ENCODE measurements at places on chromosomes 6 and 20.

DNA sequence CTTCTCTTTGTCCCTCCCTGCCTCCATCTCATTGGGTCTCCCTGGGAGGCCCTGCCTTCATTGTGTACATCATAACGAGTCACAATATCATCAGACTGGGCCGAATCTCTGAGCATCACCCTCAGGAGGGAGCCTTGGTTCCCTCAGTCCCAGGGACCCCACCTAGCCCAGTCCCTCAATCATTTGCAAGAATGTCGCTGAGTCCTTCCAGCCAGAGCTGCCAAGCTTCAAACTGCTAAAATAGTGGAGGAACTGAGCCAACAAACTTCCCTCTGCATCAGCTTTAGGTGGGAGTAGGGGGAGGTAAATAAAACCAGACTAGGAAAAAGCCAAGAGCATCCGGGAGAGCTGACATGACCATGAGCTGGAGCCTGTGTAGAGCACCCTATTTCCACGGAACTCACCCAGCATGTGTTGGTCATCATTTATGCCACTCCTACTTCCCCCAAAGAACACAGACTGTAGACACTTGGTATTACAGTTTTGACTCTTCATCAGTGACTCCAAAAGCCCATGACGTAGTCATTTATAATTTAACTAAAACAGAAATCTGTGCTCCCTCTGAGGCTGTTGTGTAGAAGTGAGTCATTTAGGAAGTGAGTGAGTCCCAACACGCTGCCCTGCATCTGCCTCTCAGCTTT is 28.8 kb upstream of the IL17A start:
- no peaks in the 10 kb centered on the region for H3K27me3 ChIP-seq
- DNase-seq: no peak
- no peak overlapping the region for H3K27ac ChIP-seq
- H3K4me1 ChIP-seq: peaks cover 5% of the 10 kb centered on the region

DNA sequence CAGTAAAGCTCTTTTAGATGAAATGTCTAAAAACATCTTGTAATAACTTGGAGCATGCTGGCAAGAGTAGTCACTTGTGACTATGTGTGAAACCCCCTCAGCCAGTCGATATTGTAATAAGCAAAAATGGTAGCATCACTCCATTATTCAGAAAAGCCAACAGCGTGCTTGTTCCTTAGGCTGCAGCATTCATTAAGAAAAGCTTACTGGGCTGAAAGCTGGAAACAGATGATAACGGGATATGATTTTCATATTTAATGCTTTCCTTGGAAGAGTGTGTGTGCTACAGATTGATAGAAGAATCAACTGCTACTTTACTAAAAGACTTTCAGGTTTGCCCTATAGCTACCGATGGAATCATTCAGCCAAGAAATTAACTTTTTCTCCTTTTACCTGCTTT is 20.3 kb downstream of the KIZ start:
- no peak for DNase-seq
- no peaks in the 10 kb centered on the region for H3K4me1 ChIP-seq
- H3K4me3 ChIP-seq: no peak overlapping the region
- H3K27ac ChIP-seq: no peak overlapping the region

- no peaks in the 10 kb centered on the region for H3K36me3 ChIP-seq
- no peak overlapping the region for H3K4me3 ChIP-seq
- H3K27me3 ChIP-seq: no peaks in the 10 kb centered on the region
- DNase-seq: no peak
- H3K4me1 ChIP-seq: peaks cover 2% of the 10 kb centered on the region
Measured at GRCh38 chr20:25073544-25073943, 8.4 kb downstream of the VSX1 start.

DNA sequence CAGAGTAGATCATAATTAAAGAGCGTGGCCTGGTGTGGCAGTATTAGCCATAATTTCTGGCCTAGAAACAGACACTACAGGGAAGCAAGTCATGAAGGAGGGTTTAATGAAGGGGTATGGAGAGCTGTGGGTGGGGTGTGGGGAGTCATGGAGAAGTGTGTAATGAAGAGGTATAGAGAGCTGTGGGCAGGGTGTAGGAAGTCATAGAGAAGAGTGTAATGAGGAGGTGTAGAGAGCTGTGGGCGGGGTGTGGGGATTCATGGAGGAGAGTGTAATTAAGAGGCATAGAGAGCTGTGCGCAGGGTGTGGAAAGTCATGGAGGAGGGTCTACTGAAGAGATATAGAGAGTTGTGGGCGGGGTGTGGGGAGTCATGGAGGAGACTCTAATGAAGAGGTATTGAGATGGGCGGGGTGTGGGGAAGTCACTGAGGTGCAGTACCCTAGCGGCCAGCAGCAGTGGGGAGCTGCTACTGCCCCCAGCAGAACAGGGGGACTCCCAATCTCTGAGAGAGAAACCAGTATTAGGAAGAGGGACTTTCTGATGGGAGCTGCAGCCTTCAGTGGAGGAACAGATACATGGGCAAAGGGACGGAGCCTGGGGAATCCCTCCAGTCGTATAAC is 145.4 kb upstream of the FOXA2 start:
- no peaks in the 10 kb centered on the region for H3K4me1 ChIP-seq
- no peak for DNase-seq
- no peak overlapping the region for H3K4me3 ChIP-seq
- H3K36me3 ChIP-seq: no peaks in the 10 kb centered on the region

DNA sequence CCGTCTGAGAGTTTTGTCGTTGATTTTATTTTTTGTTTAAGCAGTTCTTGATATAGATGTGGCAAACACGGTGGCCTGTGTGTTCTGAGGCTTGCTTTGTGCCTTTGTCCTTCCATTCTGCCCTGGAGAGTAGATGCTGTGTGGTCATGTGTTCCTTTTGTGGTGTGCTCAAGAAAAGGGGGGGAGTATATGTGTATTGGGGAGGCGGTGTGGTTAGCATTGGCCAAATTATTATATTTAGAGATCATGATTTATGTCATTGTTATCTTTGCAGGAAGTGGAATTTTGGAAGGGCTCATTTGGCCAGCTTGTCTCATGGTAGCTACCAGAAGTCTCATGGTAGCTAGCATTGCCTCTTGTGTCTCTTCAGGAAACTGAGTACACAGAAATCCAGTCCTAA is 16.4 kb downstream of the RREB1 start:
- H3K36me3 ChIP-seq: no peaks in the 10 kb centered on the region
- peaks cover 5% of the 10 kb centered on the region for H3K4me1 ChIP-seq
- H3K4me3 ChIP-seq: no peak overlapping the region
- no peaks in the 10 kb centered on the region for H3K27me3 ChIP-seq
- H3K27ac ChIP-seq: no peak overlapping the region
- no peak for DNase-seq

GRCh38 chr20:1301031-1301529 is 27.9 kb downstream of the SDCBP2 start:
- H3K4me1 ChIP-seq: no peaks in the 10 kb centered on the region
- DNase-seq: no peak
- H3K4me3 ChIP-seq: no peak overlapping the region
- no peak overlapping the region for H3K27ac ChIP-seq
- peaks cover 3% of the 10 kb centered on the region for H3K36me3 ChIP-seq
- no peaks in the 10 kb centered on the region for H3K27me3 ChIP-seq
